ENCODE measurements at places on chromosomes 7 and 10.

DNA sequence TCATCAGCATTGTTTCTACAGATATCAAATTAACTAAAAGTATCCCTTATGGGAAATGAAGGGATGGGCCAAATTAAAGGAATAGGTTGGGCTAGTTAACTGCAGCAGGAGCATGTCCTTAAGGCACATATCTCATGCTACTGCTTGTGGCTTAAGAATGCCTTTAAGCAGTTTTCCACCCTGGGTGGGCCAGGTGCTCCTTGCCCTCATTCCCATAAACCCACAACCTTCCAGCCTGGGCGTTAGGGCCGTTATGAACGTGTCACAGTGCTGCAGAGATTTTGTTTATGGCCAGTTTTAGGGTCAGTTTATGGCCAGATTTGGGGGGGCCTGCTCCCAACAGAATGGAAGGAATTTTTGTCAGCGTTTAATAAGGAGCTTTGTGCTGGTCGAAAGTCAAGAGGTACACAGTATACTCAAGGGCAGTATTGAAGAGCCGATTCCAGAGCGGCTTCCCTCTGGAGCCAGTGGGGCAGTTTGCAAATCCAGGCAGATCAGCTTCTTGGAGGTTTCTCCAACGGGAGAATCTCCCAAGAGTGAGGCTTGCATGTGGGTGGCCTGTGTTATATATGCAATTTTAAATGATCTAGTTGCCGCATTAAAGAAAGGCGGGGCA is 7.7 kb downstream of the PFKP start:
- no peak for DNase-seq

DNA sequence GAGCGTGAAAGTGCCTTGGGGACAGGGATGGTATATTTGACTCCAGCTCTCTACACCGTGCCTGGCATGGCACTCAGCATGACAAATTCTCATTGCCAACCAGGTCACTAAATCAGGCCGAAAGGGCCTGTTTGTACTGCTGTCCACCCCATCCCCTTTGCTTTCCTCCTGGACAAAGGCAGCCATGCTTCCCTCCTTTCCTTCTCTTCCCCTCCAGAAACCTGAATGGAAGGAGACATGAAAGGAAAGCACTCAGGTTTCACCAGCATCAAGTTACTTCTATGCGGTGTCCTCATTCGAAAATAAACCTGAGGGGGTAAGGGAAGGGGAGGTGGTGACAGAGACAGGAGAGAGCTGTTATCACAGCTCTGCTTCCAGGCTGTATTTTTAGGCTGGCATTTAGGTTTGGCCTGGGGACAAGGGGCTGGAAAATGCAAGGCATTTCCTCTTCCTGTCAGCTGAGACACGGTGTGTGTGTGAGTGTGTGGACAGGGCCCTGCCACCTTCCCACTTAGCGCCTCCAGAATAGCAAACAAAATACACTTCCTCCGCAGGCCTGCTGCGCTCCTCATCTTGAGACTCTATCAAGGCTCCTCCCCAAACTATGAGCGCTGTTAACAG is 79.9 kb upstream of the COL13A1 start:
- DNase-seq, result no peak

DNA sequence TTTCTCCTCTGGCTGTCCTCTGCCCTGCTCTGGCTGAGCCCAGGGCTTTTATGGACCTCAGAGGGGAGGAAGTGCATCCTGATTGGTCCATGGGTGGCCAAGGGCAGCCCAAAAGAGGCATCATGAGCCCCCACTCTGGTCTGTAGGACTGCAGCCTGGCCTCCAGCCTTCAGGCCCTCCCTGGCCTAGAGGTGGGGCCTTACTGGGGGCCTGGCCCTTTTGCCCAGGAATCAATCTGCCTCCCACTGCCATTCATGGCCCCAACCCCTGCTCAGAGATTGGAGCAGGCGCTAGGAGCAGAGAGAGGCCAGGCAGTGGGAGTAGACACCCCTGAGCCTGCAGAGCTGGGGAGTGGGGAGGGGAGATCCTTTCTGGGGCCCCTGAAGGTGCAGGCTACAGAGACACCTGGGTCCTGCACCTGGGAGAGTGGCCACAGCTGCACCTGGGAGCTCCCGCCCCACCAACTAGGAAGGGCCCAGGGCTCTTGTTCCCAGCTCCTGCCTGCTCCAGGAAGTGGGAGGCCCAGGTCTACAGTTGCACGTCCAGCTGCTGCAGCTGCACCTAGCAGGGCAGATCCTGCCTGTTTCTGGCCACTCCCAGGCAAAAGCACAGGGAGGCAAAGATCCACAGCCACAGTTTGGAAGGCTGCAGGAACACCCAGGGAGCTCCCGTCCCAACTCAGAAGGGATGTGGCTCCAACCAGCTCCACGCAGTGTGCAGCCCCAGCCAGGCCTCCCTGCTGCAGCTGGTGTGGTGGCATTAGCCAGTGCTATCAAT is 6.4 kb upstream of the DYNC2I1 start:
- DNase-seq, result no peak

GRCh38 chr10:125911990-125912389 is 15.6 kb downstream of the FANK1 start:
- DNase-seq, result no peak

DNA sequence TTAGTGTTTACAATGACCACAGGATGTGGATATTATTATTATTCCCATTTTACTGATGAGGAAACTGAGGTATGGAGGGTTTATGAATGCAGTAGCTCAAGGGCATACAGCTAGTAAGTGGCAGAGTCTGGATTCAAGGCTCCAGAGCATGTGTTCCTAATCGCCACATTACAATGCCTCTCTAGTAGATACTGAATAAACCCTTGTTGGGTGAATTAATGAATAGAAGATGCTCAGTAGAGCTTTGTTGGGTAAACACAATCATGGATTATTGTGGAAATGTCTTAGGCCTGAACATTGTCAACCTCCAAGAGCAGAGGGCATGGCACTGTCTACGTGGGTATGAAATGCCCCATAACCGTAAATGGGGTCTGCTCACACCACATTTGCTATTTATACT is 545.3 kb downstream of the LRMDA start:
- DNase-seq, result no peak

- no peak for DNase-seq
Observed at GRCh38 chr10:27088119-27089044, 11.9 kb downstream of the ANKRD26 start.

- no peak for DNase-seq
Observed at GRCh38 chr7:20343941-20344340, 13.2 kb downstream of the ITGB8 start.

GRCh38 chr7:30201921-30202320 is 67.1 kb downstream of the MTURN start:
- DNase-seq, result no peak

- DNase-seq, result no peak
Observed at GRCh38 chr10:129833468-129833950, 130.6 kb downstream of the EBF3 start.

DNA sequence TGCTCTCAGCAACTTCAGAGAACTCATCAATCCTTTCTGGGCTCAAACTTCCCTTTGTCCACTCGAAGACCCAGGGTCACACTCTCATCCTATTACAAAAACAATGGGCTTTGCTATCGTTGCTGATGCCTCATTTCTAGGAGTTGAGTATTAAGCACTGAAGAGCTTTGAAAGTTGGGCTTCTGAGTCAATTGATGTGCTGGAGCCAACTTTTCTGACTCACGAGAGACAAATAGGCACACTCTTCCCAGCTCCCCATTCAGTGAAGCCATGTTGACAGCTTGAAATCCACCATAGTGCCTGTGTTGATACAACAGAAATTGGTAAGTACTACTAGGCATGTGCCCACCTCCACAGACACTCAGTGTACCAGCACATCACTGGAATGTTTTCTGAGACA is 97.5 kb upstream of the PRSS58 start:
- DNase-seq, result no peak

- no peak for DNase-seq
Observed at GRCh38 chr10:72253578-72253977, 20.1 kb upstream of the DDIT4 start.

DNA sequence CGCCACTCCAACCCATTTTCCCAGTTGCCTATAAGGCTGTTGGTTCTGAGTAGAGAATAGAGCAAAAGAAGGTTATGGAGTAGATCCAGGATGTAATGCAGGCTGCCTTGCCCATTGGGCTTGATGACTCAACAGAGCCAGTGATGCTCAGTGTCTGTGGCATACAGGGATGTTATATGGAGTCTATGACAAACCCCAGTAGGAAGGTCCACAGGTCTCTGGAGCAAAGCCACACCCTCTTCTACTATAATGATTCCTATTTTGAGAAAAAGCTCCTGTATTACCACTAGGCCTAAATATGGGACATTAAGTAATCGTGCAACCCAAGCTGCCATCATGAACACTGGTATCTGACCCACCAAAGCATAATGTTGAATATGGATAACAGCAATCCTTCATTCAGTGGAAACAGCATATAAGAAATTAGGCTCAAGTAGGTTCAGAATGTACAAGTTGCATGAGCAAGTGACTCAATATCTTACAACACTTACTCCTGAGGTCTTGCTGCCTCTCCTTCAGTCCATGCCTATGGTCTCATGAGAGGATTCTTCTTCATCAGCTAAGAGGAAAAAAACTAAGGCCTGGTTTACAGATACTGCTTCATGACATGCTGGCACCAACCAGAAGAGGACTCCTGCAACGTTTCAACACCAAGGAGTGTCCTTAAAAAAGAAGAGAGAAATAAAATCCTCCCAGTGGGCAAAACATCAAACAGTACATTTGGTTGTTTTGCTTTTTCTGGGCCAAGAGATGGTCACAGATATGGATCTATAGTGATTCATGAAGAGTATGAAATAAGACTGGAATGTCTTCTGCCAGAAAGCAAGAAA is 14.8 kb upstream of the FHIP2A start:
- no peak for DNase-seq

All from cortex of kidney (tissue), 1 donor.